ENCODE measurements at places on chromosomes 5 and 9. TPM values are rescaled to one million over a fixed set of nuclear protein-coding genes. Genes with fewer than 3 reads are reported as not detected.

Gene ADAMTS19
- under 0.01 TPM for total RNA-seq

Gene RNF208
- 1.2 TPM for total RNA-seq

Gene CNTNAP3B
- 5.8 TPM for total RNA-seq

Gene IL31RA
- total RNA-seq: 3.2 TPM

Gene CAMK2A
- total RNA-seq: 0.45 TPM

Gene PLAC8L1
- total RNA-seq: not detected

Gene NKD2
- 0.30 TPM for total RNA-seq

Gene ZNF366
- not detected for total RNA-seq

Gene PCDHB14
- not detected for total RNA-seq

Gene CKMT2
- total RNA-seq: 1.0 TPM

Gene OBP2B
- total RNA-seq: not detected

Gene MRPL50
- 9.1 TPM for total RNA-seq

Gene CCDC192
- total RNA-seq: not detected

Gene TLR4
- total RNA-seq: not detected

Gene PCDHGA7
- total RNA-seq: 0.50 TPM

Gene GNA14
- under 0.01 TPM for total RNA-seq

Gene SLC22A4
- 1.7 TPM for total RNA-seq

Gene SOHLH1
- not detected for total RNA-seq

Gene KIAA0825
- 2.0 TPM for total RNA-seq

Gene ECSCR
- 1.0 TPM for total RNA-seq

Gene PCSK5
- total RNA-seq: 0.89 TPM

Gene SVEP1
- total RNA-seq: 5.5 TPM

Gene DMRT3
- total RNA-seq: not detected

Gene RFX3
- total RNA-seq: 1.2 TPM

Gene IRGM
- total RNA-seq: not detected

Gene C7
- total RNA-seq: 3.0 TPM

Gene SNX24
- total RNA-seq: 20.3 TPM

Gene LCN12
- total RNA-seq: not detected

Gene ZNF618
- 6.4 TPM for total RNA-seq

Gene EDIL3
- total RNA-seq: 11.1 TPM

Gene SOX30
- 0.15 TPM for total RNA-seq

Gene ZBTB26
- 2.5 TPM for total RNA-seq

Gene CCL21
- not detected for total RNA-seq

Gene SPINK7
- not detected for total RNA-seq

Gene OR1L4
- total RNA-seq: not detected

Gene TMEM167A
- total RNA-seq: 38.0 TPM

Gene CXXC5
- total RNA-seq: 21.6 TPM

Gene SPRY4
- 8.9 TPM for total RNA-seq

Gene PCDHB5
- total RNA-seq: 0.84 TPM

Gene PRPF4
- 28.7 TPM for total RNA-seq

Gene IDNK
- 3.0 TPM for total RNA-seq

Gene ENTR1
- 45.2 TPM for total RNA-seq

Gene GZMA
- not detected for total RNA-seq

Gene STPG3
- not detected for total RNA-seq

Gene PRRX2
- 14.9 TPM for total RNA-seq

Gene CACNA1B
- under 0.01 TPM for total RNA-seq

Gene MLLT3
- 10.0 TPM for total RNA-seq

Gene ANKRD18B
- total RNA-seq: 0.17 TPM

Gene KIF4B
- total RNA-seq: not detected

Gene LECT2
- not detected for total RNA-seq

Measured in bronchus fibroblast of lung (primary cell).